PC-3 (cell line): ENCODE measurements at places on chromosomes 2 and 18. TPM values are rescaled to one million over a fixed set of nuclear protein-coding genes. Genes with fewer than 3 reads are reported as not detected.

- DNase-seq, result peak; percentile 40
- no peak overlapping the region for H3K27ac ChIP-seq
- no peak overlapping the region for H3K4me3 ChIP-seq
- H3K36me3 ChIP-seq, result no peaks in the 10 kb centered on the region
Measured at GRCh38 chr2:193793914-193794313, 1599.2 kb upstream of the TMEFF2 start.

DNA sequence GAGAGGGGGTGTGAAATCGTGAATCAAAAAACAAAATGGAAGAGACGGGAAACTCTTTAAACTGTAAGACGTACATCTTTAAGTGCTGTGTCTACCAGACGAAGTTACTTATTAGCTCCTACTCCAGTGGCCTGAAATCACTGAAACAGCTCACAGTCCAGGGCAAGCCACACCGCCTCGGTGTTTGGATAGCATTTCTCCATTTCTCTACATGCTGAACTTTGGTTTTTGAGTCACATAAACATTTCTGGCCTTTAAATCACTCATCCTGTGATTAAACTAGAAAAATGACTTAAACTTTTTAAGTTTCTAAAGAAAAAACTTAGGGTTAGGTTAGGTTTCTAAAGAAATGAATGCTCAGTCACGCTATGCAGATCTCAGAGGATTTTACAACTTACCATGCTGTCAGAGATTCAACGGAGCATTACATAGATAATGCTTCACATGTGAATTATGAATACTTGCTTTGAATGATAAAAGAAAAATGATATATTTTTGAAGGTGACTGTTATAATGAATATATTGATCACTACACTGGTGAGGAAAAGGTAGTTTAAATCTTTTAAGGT, 138.4 kb downstream of the MBP start:
- no peaks in the 10 kb centered on the region for H3K36me3 ChIP-seq
- H3K27me3 ChIP-seq, result no peaks in the 10 kb centered on the region
- no peak overlapping the region for H3K4me3 ChIP-seq
- no peaks in the 10 kb centered on the region for H3K4me1 ChIP-seq

DNA sequence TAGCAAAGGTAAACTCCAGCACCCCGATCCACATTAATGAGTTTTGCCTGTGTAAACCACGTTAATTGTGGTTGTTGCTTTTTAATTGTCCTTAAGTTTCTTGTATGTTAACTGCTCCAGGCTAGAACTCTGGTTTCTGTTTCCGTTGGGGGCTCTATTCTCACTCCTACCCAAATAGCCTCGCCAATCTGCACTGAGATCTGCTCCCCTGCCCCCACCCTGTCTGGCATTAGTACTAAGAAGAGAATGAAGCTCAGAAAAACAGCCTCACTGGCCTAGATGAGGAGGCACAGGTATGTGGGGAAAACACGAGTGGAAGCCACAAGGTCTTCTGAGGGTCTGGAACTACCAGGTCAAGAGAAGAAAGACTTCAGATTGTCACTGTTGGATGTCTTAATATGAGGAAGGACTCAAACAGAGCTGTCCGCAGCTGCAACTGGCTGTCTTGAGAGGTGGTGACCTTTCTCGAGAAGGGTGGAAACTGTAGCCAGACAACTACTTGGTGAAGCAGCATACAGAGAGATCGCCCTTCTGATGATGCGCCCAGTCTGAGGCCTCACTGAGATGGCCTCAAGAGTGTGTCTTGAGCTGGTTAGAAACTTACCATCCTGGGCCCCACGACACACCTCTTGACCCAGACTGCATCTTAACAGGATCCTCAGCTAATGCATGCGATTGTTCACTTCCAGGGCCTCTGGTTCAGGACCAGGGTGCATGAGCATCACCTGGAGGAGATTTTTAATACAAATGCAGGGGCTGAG, 73.1 kb downstream of the TGOLN2 start:
- H3K36me3 ChIP-seq, result no peaks in the 10 kb centered on the region
- no peaks in the 10 kb centered on the region for H3K27me3 ChIP-seq
- H3K4me1 ChIP-seq, result peaks cover 25% of the 10 kb centered on the region
- DNase-seq, result no peak
- no peak overlapping the region for H3K4me3 ChIP-seq
- H3K27ac ChIP-seq, result no peak overlapping the region

DNA sequence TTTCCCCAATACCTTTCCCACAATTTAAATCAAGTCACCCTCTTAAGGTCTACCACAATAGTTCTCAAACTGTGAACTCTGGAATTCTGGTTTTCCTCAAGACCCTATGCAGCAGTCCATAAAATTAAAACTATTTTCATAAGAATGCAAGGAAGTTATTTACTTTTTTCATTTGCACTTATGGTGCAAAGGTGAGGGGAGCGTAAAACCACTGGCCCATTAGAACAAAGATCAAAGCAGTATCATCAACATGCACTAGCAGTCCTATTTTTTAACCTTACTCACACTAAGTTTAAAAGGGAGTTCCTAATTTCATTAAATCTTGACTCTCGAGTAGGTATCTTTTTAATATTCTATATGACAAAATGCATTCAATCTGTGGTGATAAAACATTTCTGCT, 85.3 kb downstream of the MEMO1 start:
- H3K4me1 ChIP-seq, result no peaks in the 10 kb centered on the region
- H3K36me3 ChIP-seq, result no peaks in the 10 kb centered on the region
- H3K27me3 ChIP-seq, result no peaks in the 10 kb centered on the region
- H3K27ac ChIP-seq, result no peak overlapping the region
- no peak overlapping the region for H3K4me3 ChIP-seq
- DNase-seq, result no peak

DNA sequence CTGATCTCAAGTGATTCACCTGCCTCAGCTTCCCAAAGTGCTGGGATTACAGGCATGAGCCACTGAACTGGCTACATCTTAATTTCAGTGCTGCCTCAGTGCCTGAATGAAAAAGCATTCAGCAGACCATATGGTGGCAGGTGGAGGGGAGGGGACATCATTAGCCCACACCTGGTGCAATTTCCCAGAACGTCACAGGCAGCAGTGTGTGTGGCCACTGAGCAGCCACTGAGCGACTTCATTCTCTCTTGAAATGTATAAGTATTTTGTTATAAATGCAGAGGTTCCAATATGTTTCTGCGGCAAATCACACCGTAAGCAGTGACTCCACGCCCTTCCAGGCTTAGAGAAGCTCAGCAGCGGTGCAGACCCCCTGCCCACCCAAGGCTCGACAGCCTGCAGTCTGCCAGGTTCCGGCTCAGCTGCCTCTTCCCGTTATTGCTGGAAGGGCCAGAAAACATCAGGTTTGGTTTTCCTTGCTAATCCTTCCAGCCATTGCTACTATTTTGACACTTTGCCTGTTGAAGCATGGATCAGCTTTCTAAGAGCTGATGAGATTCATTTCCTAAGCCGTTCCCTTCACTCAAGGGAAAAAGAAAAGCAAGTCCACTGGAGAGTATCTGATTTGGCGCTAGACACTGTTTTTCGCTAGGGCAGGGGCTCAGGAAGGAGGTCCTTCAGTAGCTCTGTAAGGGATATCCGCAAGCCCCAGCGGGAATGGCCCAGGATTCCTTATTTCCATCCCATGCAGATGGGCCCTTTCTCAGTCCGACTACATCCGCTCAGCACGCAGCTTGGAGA, 250.7 kb downstream of the VAPA start:
- DNase-seq, result no peak
- H3K27me3 ChIP-seq, result peaks cover 37% of the 10 kb centered on the region
- H3K4me1 ChIP-seq, result no peaks in the 10 kb centered on the region
- no peaks in the 10 kb centered on the region for H3K36me3 ChIP-seq
- H3K4me3 ChIP-seq, result no peak overlapping the region

GRCh38 chr2:172901913-172902312, 166.3 kb downstream of the RAPGEF4 start:
- no peak overlapping the region for H3K27ac ChIP-seq
- H3K4me3 ChIP-seq, result no peak overlapping the region
- DNase-seq, result no peak
- H3K4me1 ChIP-seq, result no peaks in the 10 kb centered on the region
- peaks cover 20% of the 10 kb centered on the region; the same call in 1 of the 2 replicates for H3K27me3 ChIP-seq
- H3K36me3 ChIP-seq, result no peaks in the 10 kb centered on the region

FOXI3 gene
- not detected in 2 replicates for total RNA-seq

GRCh38 chr2:50951437-50951836, 80.5 kb downstream of the NRXN1 start:
- peaks cover 29% of the 10 kb centered on the region for H3K4me1 ChIP-seq
- H3K36me3 ChIP-seq, result no peaks in the 10 kb centered on the region
- no peak overlapping the region for H3K4me3 ChIP-seq
- peak; percentile 71 for DNase-seq

DNA sequence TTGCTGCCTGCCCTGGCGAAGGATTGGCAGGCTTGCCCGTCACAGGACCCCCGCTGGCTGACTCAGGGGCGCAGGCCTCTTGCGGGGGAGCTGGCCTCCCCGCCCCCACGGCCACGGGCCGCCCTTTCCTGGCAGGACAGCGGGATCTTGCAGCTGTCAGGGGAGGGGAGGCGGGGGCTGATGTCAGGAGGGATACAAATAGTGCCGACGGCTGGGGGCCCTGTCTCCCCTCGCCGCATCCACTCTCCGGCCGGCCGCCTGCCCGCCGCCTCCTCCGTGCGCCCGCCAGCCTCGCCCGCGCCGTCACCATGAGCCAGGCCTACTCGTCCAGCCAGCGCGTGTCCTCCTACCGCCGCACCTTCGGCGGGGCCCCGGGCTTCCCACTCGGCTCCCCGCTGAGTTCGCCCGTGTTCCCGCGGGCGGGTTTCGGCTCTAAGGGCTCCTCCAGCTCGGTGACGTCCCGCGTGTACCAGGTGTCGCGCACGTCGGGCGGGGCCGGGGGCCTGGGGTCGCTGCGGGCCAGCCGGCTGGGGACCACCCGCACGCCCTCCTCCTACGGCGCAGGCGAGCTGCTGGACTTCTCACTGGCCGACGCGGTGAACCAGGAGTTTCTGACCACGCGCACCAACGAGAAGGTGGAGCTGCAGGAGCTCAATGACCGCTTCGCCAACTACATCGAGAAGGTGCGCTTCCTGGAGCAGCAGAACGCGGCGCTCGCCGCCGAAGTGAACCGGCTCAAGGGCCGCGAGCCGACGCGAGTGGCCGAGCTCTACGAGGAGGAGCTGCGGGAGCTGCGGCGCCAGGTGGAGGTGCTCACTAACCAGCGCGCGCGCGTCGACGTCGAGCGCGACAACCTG, at the start of gene DES:
Gene DES (plus strand): TSS at position 223 of the 857 bp plus-strand sequence. CDS start 86 bp downstream, at position 309.
- no peak for DNase-seq
- no peaks in the 10 kb centered on the region for H3K4me1 ChIP-seq
